ENCODE measurements at places on chromosomes 3 and 15. TPM values are rescaled to one million over a fixed set of nuclear protein-coding genes. Genes with fewer than 3 reads are reported as not detected.

The LRRC15 gene
- 0.15 TPM for total RNA-seq

The OR5H2 gene
- total RNA-seq, result not detected

The SSR3 gene
- total RNA-seq, result 126 TPM

The ARHGEF26 gene
- 6.5 TPM for total RNA-seq

The CSTA gene
- 1.9 TPM for total RNA-seq

The ABI3BP gene
- total RNA-seq, result 2.2 TPM

The GOLGA6L7 gene
- not detected for total RNA-seq

The PODXL2 gene
- total RNA-seq, result 10.3 TPM

The STRA6 gene
- 68.8 TPM for total RNA-seq

The PLA2G4E gene
- total RNA-seq, result not detected

The AADAC gene
- 18.8 TPM for total RNA-seq

The SMCO1 gene
- not detected for total RNA-seq

The GPR176 gene
- total RNA-seq, result 13.2 TPM

The GOLGA8T gene
- total RNA-seq, result 1.3 TPM

The ADCY5 gene
- total RNA-seq, result 0.50 TPM

The ACP3 gene
- 0.26 TPM for total RNA-seq

The TMIE gene
- total RNA-seq, result 0.13 TPM

The ZNF197 gene
- total RNA-seq, result 1.9 TPM

The TMEM266 gene
- not detected for total RNA-seq

The ZNF501 gene
- not detected for total RNA-seq

The SLC28A2 gene
- total RNA-seq, result not detected

The SPTBN5 gene
- total RNA-seq, result 0.22 TPM

The MINDY2 gene
- total RNA-seq, result 4.3 TPM

The C15orf40 gene
- 38.6 TPM for total RNA-seq

The AGBL1 gene
- not detected for total RNA-seq

The MEX3B gene
- total RNA-seq, result 4.0 TPM

The ERICH6 gene
- not detected for total RNA-seq

The PRICKLE2 gene
- 2.6 TPM for total RNA-seq

The MIX23 gene
- 79.3 TPM for total RNA-seq

The MGA gene
- total RNA-seq, result 8.6 TPM

The ACKR4 gene
- not detected for total RNA-seq

The TRH gene
- not detected for total RNA-seq

The EPHA3 gene
- not detected for total RNA-seq

The CSPG4 gene
- 0.07 TPM for total RNA-seq

The GPR156 gene
- total RNA-seq, result 0.47 TPM

The CASR gene
- total RNA-seq, result not detected

The GADL1 gene
- not detected for total RNA-seq

The SLC30A4 gene
- total RNA-seq, result 1.6 TPM

The DAPK2 gene
- total RNA-seq, result 3.8 TPM

The HHLA2 gene
- 0.13 TPM for total RNA-seq

The CACNA2D2 gene
- 0.58 TPM for total RNA-seq

The GOLGA8J gene
- not detected for total RNA-seq

The COL7A1 gene
- 191 TPM for total RNA-seq

The CCRL2 gene
- total RNA-seq, result 0.12 TPM

The PTH1R gene
- total RNA-seq, result 0.51 TPM

The GOLGA8G gene
- total RNA-seq, result not detected

The SLC26A6 gene
- total RNA-seq, result 12.8 TPM

The NEK11 gene
- total RNA-seq, result 4.0 TPM

The GATA2 gene
- total RNA-seq, result 5.4 TPM

The LMOD3 gene
- total RNA-seq, result not detected

The P2RY14 gene
- not detected for total RNA-seq

The NKTR gene
- 10.4 TPM for total RNA-seq

The LRRIQ4 gene
- not detected for total RNA-seq

The OR4M2 gene
- total RNA-seq, result not detected

The SAMD7 gene
- not detected for total RNA-seq

The GHSR gene
- total RNA-seq, result not detected

The KIF15 gene
- 12.3 TPM for total RNA-seq
